ENCODE measurements at places on chromosomes 6 and 20. TPM values are rescaled to one million over a fixed set of nuclear protein-coding genes. Genes with fewer than 3 reads are reported as not detected.

GRCh38 chr20:11084508-11084907 is 410.7 kb upstream of the JAG1 start:
- no peaks in the 10 kb centered on the region for H3K4me1 ChIP-seq
- no peaks in the 10 kb centered on the region for H3K36me3 ChIP-seq
- H3K27ac ChIP-seq: no peak overlapping the region
- no peaks in the 10 kb centered on the region for H3K27me3 ChIP-seq
- H3K4me3 ChIP-seq: no peak overlapping the region

GRCh38 chr20:56245761-56246160 is 2.8 kb upstream of the MC3R start:
- no peaks in the 10 kb centered on the region for H3K4me1 ChIP-seq
- no peak overlapping the region for H3K27ac ChIP-seq
- no peaks in the 10 kb centered on the region for H3K27me3 ChIP-seq
- no peak overlapping the region for H3K4me3 ChIP-seq
- H3K36me3 ChIP-seq: no peaks in the 10 kb centered on the region
- no peak for DNase-seq

- no peaks in the 10 kb centered on the region for H3K36me3 ChIP-seq
- DNase-seq: no peak
- no peak overlapping the region for H3K27ac ChIP-seq
Observed at GRCh38 chr6:20840675-20841074, 306.4 kb downstream of the CDKAL1 start.

DNA sequence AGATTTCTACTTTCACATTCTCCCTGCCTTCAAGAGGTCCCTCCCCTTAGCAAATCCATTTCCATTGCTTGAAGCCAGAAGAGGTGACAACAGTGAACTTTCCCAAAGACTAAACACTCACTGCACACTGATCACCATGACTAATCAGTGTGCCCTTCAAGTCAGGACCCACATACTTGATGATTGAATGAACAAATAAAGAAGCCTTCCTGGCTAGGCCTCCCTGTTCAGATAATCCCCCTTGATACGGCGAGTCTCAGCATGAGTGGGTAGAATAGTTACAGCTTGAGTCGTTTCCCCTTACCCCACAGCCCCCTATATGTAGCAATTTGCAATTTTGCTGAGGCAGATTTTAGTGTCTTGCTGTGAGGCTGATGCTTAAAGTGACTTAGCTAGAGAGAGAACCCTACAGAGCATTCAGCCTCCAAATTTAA is 102.2 kb downstream of the UNC5CL start:
- no peaks in the 10 kb centered on the region for H3K36me3 ChIP-seq
- H3K4me3 ChIP-seq: no peak overlapping the region
- no peak overlapping the region for H3K27ac ChIP-seq
- no peaks in the 10 kb centered on the region for H3K4me1 ChIP-seq
- H3K27me3 ChIP-seq: no peaks in the 10 kb centered on the region

Gene PACSIN1
- total RNA-seq: 0.37 TPM

Gene CFAP61
- total RNA-seq: not detected

Gene POU5F1
- 3.4 TPM for total RNA-seq

Data from colonic mucosa (tissue), 4 donors.